ENCODE measurements at places on chromosomes 4 and X.

DNA sequence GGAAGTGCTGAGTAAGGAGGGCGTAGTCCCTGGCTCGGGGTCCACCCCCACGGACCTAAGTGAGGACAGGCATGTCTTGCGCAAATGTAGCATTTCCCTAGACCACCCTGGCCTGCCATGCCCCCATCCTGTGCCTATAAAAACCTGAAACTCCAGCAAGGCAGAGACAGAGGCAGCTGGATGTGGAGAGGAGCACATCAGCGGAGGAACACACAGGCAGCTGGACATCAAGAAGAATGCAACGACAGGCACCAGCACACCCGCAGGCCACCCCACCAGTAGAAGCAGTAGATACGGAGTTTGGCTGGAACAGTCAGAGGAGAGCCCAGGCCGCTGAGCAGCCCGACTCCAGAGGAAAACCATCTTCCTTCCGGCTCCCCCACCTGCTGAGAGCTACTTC, 345.9 kb downstream of the FSTL5 start:
- no peaks in the 10 kb centered on the region for H3K4me1 ChIP-seq
- H3K27me3 ChIP-seq: no peaks in the 10 kb centered on the region
- no peak for DNase-seq
- no peaks in the 10 kb centered on the region for H3K36me3 ChIP-seq
- H3K4me3 ChIP-seq: no peak overlapping the region

- DNase-seq: no peak
- H3K4me3 ChIP-seq: no peak overlapping the region
- H3K36me3 ChIP-seq: no peaks in the 10 kb centered on the region
These were observed 226.9 kb upstream of the MID1 start for GRCh38 chrX:10847333-10847732.

DNA sequence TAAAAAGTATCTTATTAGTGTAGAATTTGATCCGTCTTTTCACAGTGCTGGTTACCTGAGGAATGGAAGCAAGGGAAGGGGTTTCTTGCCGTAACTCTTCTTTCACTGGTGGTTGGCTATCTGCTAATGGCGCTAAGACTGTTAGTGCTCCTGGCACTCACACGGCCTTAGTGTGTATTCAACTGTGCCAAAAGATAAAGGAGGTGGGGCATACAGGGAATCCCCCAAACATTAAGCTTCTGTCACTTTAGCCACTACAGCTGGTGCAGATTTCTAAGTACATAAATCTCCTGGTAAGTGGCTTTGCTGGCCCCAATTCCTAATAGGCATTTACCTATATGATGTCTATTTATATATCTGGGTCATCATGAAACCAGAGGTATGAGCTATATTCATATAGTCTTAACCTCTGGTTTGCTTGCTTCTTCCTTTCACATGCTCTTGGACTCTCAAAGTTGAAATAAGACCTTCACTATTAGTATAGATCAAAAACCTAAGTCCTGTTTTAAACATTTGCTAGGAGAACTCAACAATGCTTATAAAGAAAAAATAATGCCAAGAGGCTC, 95.1 kb downstream of the TSPAN7 start:
- no peaks in the 10 kb centered on the region for H3K27me3 ChIP-seq
- DNase-seq: no peak
- no peak overlapping the region for H3K4me3 ChIP-seq
- H3K4me1 ChIP-seq: no peaks in the 10 kb centered on the region

- H3K27ac ChIP-seq: no peak overlapping the region
- H3K36me3 ChIP-seq: no peaks in the 10 kb centered on the region
- no peak for DNase-seq
- H3K4me3 ChIP-seq: no peak overlapping the region
- no peaks in the 10 kb centered on the region for H3K4me1 ChIP-seq
- no peaks in the 10 kb centered on the region for H3K27me3 ChIP-seq
These were observed 16.9 kb downstream of the LHFPL1 start for GRCh38 chrX:112662559-112663427.

DNA sequence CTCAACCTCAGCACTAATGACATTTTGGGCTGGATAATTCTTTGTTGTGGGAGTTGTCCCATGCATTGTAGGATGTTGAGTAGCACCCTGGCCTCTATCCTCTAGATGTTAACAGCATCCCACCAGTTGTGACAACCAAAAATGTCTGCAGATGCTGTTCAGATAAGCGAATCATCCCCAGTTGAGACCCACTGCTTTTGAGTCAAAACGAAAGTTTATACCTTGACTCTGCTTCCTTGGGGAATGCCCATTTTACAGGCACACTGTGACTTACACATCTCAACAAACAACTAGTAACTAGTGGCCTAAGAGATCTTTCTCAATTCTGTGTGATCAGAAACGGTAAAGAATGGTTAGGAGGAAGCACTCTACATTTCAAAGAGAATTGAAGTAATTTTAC, 37.0 kb downstream of the SEPSECS start:
- no peak for DNase-seq
- H3K27me3 ChIP-seq: no peaks in the 10 kb centered on the region
- no peak overlapping the region for H3K4me3 ChIP-seq
- peaks cover 11% of the 10 kb centered on the region for H3K36me3 ChIP-seq
- H3K27ac ChIP-seq: no peak overlapping the region

GRCh38 chrX:36388901-36389300, 469.4 kb downstream of the CFAP47 start:
- H3K27me3 ChIP-seq: no peaks in the 10 kb centered on the region
- no peak overlapping the region for H3K4me3 ChIP-seq
- no peaks in the 10 kb centered on the region for H3K36me3 ChIP-seq
- H3K27ac ChIP-seq: no peak overlapping the region
- no peak for DNase-seq

DNA sequence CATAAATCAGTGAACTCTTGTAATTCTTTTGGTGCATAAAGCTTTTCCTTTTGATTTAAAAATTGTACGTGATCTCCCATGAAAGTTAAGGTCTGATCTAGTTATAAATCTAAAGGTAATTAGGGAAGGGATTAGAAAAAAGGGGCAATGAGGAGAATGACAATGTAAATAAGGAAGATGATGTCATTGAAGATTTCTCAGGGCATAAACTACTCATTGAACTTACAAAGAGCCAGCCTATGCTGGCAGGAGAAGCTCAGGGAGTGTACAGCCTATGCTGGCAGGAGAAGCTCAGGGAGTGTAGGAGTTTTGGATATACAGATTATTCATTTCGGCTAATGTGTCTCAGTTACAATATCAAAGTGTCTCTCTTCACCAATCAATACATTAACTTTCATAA, 1533.5 kb upstream of the ADGRL3 start:
- no peaks in the 10 kb centered on the region for H3K27me3 ChIP-seq
- H3K36me3 ChIP-seq: no peaks in the 10 kb centered on the region
- H3K27ac ChIP-seq: no peak overlapping the region

- H3K4me3 ChIP-seq: no peak overlapping the region
- DNase-seq: no peak
- H3K36me3 ChIP-seq: no peaks in the 10 kb centered on the region
- no peaks in the 10 kb centered on the region for H3K27me3 ChIP-seq
- H3K4me1 ChIP-seq: no peaks in the 10 kb centered on the region
- no peak overlapping the region for H3K27ac ChIP-seq
These were observed 335.2 kb downstream of the ADAM29 start for GRCh38 chr4:175253184-175253902.

- H3K36me3 ChIP-seq: no peaks in the 10 kb centered on the region
- peak overlapping the region; percentile 78 for H3K27ac ChIP-seq
- DNase-seq: no peak
- no peaks in the 10 kb centered on the region for H3K27me3 ChIP-seq
- H3K4me3 ChIP-seq: peak overlapping the region; percentile 56
These were observed 2.1 kb downstream of the PLCXD1 start for GRCh38 chrX:283115-283845.

- peaks cover 6% of the 10 kb centered on the region for H3K4me1 ChIP-seq
- H3K27ac ChIP-seq: no peak overlapping the region
- no peaks in the 10 kb centered on the region for H3K27me3 ChIP-seq
- H3K4me3 ChIP-seq: no peak overlapping the region
- no peak for DNase-seq
- no peaks in the 10 kb centered on the region for H3K36me3 ChIP-seq
These were observed 157.6 kb downstream of the ZNF518B start for GRCh38 chr4:10299601-10300000.

GRCh38 chr4:25875281-25875745, 12.5 kb upstream of the SEL1L3 start:
- no peaks in the 10 kb centered on the region for H3K36me3 ChIP-seq
- no peaks in the 10 kb centered on the region for H3K27me3 ChIP-seq
- no peak overlapping the region for H3K4me3 ChIP-seq
- DNase-seq: no peak
- H3K27ac ChIP-seq: no peak overlapping the region

- DNase-seq: no peak
- H3K36me3 ChIP-seq: no peaks in the 10 kb centered on the region
- H3K27me3 ChIP-seq: no peaks in the 10 kb centered on the region
- no peak overlapping the region for H3K27ac ChIP-seq
These were observed 37.6 kb downstream of the MAGEA9 start for GRCh38 chrX:149819371-149819770.

- H3K27me3 ChIP-seq: no peaks in the 10 kb centered on the region
- no peak for DNase-seq
- H3K4me3 ChIP-seq: no peak overlapping the region
These were observed 21.3 kb downstream of the PLRG1 start for GRCh38 chr4:154528869-154529268.

- H3K4me3 ChIP-seq: no peak overlapping the region
- H3K27ac ChIP-seq: no peak overlapping the region
- DNase-seq: no peak
- H3K4me1 ChIP-seq: no peaks in the 10 kb centered on the region
- H3K27me3 ChIP-seq: no peaks in the 10 kb centered on the region
- peaks cover 6% of the 10 kb centered on the region for H3K36me3 ChIP-seq
These were observed 26.1 kb downstream of the LAMTOR3 start for GRCh38 chr4:99868126-99868596.

GRCh38 chr4:124948976-124949597, 236.6 kb upstream of the ANKRD50 start:
- H3K4me1 ChIP-seq: no peaks in the 10 kb centered on the region
- H3K27me3 ChIP-seq: no peaks in the 10 kb centered on the region
- DNase-seq: no peak
- H3K27ac ChIP-seq: no peak overlapping the region
- no peak overlapping the region for H3K4me3 ChIP-seq

DNA sequence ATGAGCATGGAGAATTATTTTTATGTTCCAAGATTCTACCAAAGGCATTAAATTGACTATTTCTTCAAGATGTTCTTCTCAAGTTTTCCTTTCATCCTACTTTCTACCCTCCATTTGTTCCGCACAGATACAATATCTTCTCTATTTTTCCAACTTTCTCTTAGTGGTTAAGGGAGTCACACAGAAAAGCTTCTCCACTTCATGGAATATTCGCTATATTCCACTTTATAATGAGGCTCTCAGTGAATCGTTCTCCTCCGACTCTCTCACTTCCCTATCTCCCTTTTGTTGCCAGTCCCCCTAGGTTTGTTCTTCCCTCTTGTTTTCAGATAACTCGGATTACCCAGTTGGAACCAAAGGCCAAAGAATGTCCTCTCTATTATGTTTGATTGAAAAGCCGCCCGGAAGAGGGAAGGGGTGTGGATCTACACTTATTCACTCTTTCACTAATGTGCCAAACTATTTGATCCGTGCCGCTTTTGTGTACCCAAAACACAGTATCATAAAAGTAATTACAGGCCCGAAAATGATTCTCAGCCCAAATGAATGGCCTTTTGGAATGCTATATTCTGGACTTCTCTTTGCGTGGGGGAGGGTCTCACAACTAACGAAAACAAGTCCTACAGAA, 1.2 kb downstream of the SH3D19 start:
- no peaks in the 10 kb centered on the region for H3K36me3 ChIP-seq
- no peaks in the 10 kb centered on the region for H3K27me3 ChIP-seq
- no peak for DNase-seq
- H3K27ac ChIP-seq: peak overlapping the region; percentile 89
- peaks cover 56% of the 10 kb centered on the region for H3K4me1 ChIP-seq

DNA sequence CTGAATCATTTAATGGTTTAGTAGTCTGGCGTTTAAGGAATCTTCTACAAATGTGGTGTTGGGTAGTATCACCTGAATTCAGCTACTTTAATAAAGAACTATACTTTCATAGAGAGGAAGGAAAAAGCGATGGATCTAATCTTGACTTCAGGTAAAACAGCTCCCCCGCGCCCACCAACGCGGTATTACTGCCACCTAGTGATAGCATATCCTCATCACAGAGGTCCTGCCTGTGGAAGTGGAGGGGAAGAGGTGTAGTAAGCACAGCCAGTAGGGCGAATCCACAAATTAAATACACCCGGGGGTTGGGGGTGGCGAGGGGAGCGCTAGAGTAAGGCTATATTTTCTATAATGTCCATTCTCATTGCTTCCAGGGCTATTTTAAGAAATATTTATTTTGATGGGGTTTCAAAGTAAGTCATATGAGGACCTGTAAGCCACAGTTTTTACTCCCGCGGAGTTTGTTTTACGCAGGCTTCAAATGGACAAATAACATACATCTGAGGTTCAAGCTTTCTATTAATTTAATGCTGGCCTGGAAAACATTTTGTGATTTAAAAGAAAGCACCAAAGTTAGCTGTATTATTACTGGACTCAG, 8.3 kb upstream of the DAPP1 start:
- no peaks in the 10 kb centered on the region for H3K27me3 ChIP-seq
- DNase-seq: no peak
- H3K4me1 ChIP-seq: no peaks in the 10 kb centered on the region

GRCh38 chr4:127448986-127449385, 183.8 kb upstream of the INTU start:
- H3K4me1 ChIP-seq: no peaks in the 10 kb centered on the region
- H3K27ac ChIP-seq: no peak overlapping the region
- H3K27me3 ChIP-seq: no peaks in the 10 kb centered on the region

- no peaks in the 10 kb centered on the region for H3K27me3 ChIP-seq
- no peak overlapping the region for H3K27ac ChIP-seq
- H3K4me3 ChIP-seq: no peak overlapping the region
- DNase-seq: no peak
- no peaks in the 10 kb centered on the region for H3K4me1 ChIP-seq
- no peaks in the 10 kb centered on the region for H3K36me3 ChIP-seq
These were observed 25.4 kb downstream of the C4orf17 start for GRCh38 chr4:99536271-99536670.
